ENCODE measurements at places on chromosomes 6 and 20.

- no peak for DNase-seq
Measured at GRCh38 chr6:148816117-148816516, 69.3 kb downstream of the UST start.

GRCh38 chr6:3451498-3451897, 5.4 kb downstream of the SLC22A23 start:
- no peak for DNase-seq

- no peak for DNase-seq
Measured at GRCh38 chr20:14817101-14817500, 479.7 kb upstream of the FLRT3 start.

GRCh38 chr6:139373928-139374356, 506 bp downstream of the CITED2 start:
- DNase-seq = no peak

- no peak for DNase-seq
Measured at GRCh38 chr20:56774873-56775272, 145.8 kb downstream of the TFAP2C start.

GRCh38 chr20:362271-363254, 15.7 kb downstream of the NRSN2 start:
- DNase-seq = no peak

- no peak for DNase-seq
Measured at GRCh38 chr6:10630178-10630577, 64.2 kb downstream of the C6orf52 start.

- no peak for DNase-seq
Measured at GRCh38 chr6:159023893-159024292, 20.9 kb downstream of the TAGAP start.

DNA sequence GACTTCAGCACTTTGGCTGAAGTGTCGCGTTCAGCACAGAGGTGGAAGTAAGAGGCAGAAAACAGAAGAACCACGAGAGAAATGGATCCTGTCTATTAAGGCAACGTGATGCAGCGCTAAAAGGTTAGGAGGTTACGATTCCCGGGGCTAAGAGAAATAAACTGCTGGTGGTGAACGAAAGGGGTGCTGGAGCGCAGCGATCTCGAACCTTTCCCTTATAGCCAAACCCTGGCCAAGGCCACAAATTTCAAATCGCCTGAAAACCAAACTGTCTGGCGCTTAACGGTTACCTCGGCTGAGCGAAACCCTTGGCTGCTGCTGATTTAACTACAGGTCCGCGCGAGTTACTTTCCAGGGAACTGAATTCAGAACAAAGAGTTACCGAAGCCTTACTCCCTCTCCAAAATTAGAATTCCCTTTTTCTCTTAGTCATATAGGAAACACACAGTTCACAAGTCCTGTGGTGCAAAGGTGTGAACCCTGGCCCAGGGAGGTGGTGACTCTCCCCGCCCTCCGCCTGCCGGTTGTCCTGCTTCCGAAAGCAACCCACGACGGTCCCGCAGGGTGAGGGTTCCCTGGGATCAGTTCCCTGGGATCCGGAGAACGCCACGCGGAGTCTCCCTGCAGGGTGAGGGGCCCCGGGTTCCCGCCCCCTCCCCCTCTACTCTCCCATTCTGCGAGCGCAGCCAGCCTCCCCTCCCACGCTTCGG, 1.3 kb upstream of the SLC35D3 start:
- DNase-seq = no peak

GRCh38 chr6:121823437-121823851, 388.0 kb downstream of the GJA1 start:
- no peak for DNase-seq

- no peak for DNase-seq
Measured at GRCh38 chr6:17450832-17451231, 57.4 kb downstream of the CAP2 start.

- DNase-seq = peak; percentile 25
Measured at GRCh38 chr20:38165089-38165965, at the start of gene TGM2. TGM2 (minus strand) TSS chr20:38165270; CDS start chr20:38165198, 72 bp downstream.

DNA sequence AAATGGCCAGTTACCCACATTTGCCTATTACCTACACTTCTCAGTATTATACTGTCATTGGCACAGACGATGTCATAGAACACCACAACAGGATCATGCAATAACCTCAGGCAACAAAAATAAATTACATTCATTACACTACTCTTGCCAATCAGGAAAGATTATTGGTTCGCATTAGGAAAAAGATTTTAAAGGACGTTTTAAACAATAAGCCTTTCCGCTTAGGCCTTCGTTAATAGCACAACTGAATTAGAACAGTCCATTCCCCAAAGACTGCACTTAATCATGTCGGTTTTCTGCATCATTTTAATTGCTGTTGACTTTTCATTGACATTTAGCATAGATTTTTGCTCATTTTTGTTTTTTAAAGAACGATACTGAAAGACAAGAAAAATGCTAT, 912 bp upstream of the SENP6 start:
- DNase-seq = no peak

DNA sequence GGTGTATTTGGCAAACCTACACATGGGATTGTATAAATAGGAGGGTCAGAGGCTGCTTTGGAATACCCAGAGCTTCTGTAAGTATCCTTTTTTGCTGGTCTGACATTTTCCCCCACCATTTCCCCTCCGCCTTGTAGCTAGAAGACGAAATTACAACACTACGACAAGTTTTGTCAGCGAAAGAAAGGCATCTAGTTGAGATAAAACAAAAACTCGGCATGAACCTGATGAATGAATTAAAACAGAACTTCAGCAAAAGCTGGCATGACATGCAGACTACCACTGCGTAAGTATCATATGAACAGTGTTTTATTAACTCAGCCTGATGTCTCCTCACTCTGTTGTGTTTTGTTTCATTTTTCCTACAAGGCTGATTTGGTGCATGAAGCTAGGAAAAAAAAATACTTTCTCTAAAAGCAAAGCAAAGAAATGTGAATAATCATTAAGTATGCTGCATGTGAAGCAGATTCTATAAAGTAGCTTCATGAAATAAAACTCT, 72.7 kb downstream of the HDDC2 start:
- no peak for DNase-seq

- DNase-seq = no peak
Measured at GRCh38 chr6:168515376-168515775, 74.4 kb downstream of the SMOC2 start.

DNA sequence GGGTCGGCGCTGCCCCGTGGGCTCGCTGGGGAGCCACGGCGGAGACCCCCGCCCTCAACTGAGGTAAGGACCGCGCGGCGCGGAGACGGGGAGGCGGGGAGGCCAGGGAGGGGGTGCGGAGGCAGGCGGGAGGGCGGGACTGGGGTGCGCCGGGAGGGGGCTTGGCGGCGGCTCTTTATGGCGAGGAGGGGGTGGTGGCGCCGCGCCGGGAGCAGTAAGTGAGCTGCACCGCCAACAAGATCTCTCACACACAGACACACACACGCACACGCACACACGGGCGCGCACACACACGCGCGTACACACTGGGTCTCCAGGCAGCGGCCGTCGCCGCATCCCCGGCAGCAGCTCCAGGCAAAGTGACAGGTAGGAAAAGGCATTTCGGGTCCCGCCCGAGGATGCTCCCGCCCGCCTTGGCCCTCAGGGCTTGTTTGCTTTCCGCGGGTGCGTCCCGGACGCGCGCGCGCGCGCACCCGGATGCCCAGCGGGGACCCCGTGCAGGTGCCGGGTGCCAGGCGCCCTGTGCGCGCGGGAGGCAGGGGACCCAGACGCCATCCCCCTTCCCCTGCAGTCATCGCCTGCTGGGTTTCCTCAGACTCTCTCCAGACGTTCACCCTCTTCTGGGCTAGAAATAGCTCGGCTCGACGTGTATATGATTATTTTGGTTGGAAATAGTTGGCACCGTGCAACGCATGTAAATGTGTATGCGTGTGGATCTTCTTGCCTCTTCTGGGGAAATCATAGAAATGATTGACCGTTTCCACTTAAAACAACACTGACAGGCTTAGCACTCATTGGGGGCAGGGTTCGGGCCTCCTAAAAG, at the start of gene PLCB4:
Gene PLCB4, plus strand, starts transcription at position 247 of the 823 bp plus-strand sequence. CDS start 238,728 bp downstream, outside the sequence.
- no peak for DNase-seq

GRCh38 chr6:169935348-169935718, 183.9 kb downstream of the ERMARD start:
- DNase-seq = no peak
